ENCODE measurements at places on chromosomes 12 and 14.

GRCh38 chr14:61992139-61992538, 229.9 kb downstream of the SNAPC1 start:
- no peak for DNase-seq

DNA sequence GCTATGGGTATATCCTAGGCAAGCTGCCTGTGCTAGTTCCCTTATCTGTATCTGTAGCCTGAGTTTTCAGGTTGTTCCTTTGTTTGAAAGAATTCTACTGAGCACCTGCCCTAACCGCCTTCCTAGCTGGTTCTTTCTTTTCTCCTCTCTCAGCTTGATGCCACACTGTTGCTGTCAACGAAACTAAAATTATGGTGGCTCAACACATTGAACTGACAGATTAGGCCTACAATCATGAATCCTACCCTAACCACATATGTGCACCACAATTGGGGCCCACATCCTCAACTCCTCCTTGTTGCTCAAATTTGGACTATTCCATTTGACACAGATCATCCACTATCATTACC, 36.2 kb upstream of the RESF1 start:
- no peak for DNase-seq

GRCh38 chr14:62347562-62348011, 585.4 kb downstream of the SNAPC1 start:
- DNase-seq = no peak

DNA sequence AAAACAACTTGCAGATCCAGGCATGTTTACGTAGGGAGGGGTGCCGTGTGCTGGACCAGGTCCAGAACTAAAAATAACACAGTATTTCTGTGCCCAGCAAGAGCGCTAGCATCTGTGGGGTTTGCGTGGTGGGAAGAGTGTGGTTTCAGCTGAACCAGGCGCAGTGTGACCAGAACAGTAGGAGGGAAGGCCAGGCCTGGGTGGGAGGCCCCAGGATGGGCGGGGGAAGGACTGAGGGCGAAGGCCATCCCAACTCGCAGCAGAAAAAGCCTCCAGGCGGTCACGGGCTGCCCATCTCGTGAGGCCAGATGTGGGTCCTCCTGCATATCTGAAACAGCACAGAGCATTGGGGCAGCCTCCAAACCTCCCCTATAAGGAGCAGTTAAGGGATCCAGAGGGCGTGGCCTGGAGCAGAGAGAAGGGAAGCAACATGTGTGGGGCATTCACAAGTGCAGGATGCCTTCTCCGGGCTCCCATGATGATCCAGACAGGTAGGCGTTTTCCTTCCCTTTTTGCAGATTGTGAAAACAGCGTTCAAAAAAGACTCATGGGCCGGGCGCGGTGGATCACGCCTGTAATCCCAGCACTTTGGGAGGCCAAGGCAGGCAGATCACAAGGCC, 17.8 kb upstream of the CD9 start:
- peak; percentile 71 for DNase-seq

- no peak for DNase-seq
Measured at GRCh38 chr14:31510222-31510621, 22.4 kb upstream of the GPR33 start.

- no peak for DNase-seq
Measured at GRCh38 chr14:75648066-75648838, 12.4 kb downstream of the ERG28 start.

- no peak for DNase-seq
Measured at GRCh38 chr14:23024612-23025075, 10.1 kb downstream of the PSMB5 start.

DNA sequence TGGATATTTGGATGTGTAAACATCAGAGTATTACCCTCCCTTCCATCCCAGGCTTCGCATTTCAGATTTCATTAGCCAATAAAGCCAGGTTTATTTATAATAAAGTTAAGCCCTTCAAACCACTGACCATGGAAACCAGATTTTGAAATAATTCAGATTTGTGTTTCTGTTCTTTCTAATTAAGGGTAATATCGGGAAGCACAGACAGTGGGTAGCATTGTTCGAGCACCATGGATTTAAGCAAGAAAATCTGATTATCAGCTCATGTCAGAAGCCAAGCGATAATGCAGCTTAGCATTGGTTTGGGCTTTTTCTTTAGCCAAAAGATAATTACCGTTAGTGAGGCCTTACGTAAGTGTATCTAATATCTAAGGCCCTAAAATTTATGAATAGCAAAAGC, 116.1 kb downstream of the C12orf42 start:
- DNase-seq = no peak

DNA sequence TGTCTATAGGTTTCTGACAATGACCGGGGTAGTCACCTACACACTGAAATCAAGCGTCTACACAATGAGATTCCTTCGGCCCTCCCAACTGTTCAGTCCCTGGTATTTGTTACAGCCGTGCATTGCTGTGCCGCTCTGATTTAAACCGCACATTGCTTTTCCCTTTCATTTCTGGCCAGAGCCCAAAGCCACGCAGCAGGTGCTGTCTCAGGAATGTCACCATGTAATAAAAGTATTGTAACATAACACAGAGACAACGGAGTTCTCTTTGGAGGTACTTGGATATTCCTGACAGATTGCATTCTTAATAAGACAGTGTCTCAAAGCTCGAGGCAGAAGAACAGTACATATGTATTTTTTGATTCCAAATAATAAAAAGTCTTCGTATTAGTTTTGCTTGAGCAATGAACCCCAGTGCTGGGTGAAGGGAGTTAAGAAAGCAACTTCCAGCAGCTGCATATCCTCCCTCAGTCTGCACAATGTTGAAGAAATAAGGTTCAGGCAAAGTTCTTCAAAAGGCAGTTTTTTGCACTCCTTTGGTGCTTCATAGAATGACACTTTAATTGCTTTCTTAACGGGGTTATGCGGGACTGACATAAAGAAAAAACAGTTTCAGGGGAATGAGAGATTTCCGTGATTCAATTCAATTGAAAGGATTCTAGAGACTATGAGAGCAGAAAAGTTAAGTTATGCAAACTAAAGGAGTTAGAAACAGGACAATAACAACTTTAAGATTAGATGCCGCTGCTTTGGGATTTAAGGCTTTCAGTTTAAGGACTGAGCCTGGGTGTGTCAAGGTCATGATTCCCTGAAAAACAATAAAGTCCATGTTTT, 288.7 kb upstream of the FLRT2 start:
- no peak for DNase-seq

GRCh38 chr12:8038659-8039114, 6.2 kb downstream of the FOXJ2 start:
- DNase-seq = no peak

DNA sequence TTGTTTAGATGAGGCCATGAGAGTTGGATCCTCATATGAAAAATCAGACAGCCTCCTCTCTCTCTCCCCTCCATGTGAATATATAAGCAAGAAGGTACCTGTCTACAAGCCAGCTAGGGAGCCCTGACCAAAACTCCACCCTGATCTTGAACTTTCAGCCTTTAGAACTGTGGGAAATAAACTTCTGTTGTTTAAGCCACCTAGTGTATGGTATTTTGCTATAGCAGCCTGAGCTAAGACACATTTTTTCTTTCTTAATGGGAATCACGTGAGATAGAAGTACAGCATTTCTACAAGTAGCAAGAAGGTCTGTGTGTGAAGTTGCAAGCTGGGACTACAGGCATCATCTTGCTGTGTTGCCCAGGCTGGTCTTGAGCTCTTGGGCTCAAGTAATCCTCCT, 16.3 kb upstream of the ABHD12B start:
- no peak for DNase-seq

DNA sequence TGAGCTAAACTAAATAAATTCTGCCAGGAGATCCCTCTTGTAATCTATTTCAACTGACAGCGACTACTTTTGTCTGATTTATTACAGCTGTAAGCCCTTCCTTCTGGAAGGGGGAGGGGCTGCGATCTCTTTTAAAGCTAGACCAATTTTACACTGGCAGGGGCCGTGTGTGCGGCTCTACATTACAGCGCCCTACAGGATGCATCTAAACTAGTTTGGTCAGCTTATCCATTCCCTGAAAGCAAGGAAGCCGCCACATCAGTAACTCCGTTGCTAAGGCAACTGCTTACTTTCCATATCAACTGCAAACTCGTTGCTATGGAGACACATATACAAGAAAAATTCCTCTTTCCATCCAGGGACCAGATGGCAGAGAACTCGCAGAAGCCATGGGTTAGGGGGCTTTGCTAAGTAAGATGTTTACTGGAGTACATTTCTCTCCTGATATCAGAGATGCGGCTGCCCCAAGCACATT, 17.4 kb downstream of the FOXN3 start:
- no peak for DNase-seq

GRCh38 chr12:116002890-116003536, 274.5 kb downstream of the MED13L start:
- DNase-seq = no peak

GRCh38 chr14:23951590-23952201, 1.9 kb upstream of the DHRS4 start:
- DNase-seq = no peak

DNA sequence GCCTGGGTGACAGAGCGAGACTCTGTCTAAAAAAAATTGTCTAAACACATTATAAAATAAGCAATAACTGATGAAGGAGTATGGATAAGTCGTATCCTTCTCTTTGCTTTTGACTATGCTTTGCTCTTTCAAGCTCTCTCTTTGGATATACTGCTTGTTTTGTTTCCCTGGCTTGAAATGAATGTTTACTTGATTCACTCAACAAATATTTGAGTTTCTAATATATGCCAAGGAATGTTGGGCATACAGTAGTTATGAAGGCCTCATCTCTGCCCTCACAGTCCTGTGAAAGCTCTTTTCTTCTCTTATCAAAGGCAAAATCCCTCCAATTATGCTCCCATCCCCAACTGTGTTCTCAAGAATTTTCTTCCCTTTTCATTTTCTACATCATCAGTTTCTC, 123.5 kb downstream of the PTPRR start:
- no peak for DNase-seq

- DNase-seq = no peak
Measured at GRCh38 chr12:56633468-56634241, 3.5 kb upstream of the BAZ2A start.

- no peak for DNase-seq
Measured at GRCh38 chr12:127991485-127991884, 275.5 kb upstream of the TMEM132C start.

DNA sequence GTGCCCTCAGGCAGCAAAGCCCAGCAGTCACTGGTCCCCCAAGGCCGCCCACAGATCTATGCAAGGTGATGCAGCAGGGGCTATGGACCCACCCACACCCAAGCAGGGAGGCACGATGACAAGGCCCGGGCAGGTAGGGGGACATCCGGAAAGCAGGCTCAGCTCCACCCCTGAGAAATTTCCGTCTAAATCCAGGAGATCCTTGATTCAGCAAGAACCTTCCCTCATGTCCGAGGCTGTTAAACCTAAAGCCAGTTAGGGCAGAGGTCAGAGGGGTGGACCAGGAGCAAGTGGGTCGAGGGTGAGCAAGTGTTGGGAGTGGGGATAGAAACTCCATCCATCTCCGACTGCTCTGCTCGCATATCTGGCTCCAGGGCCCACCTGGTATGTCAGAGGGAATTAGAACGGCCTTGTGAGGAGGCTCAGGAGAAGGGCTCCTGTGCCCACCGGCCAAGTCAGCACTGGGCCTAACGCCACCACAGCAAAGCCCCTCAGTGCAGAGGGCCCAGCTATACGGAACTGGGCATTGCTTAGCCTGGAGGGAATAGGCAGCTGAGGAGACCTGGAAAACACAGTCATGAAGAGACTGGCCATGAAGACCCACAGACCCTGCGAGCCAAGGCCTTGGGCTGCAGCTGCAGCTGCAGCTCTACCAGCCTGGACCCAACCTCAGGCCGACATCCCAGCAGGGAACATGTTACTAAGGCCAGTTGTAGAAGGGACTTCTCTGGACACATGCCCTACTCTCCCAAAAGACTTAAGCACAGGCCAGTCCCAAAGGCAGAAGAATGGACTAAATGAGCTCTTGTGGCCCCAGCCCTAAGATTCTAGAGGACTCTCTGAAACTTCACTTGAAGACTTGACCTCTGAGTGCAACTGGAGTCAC, 34.3 kb downstream of the DAD1 start:
- no peak for DNase-seq

DNA sequence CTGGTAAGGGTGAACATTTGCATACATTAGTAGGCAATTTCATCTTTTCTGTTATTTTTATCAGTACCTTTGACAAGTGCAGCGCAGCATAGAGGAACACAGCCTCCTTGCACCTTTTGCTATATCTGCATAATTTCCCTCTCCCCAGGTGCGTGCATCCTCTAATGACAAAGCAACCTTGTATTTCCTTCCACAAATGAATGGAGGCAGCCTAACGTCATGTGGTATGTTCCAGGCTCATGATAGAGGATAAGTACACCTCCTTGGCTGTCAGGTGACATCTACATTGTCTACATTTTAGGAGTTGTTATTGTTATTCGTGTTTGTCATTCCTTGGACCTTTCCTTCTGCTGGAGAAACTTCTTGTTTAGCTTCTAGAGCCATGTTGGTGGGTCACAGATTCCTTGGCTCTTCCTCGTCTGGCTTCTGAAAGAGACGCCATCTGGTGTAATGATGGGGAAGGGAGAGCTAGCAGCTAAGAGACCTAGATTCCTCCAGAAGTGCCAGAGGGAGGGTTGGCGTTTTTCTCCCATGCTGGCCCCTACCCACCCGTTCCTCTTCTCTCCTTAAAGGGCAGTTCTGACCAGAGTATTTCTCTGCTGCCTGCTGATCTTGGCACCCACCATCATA, 37.0 kb downstream of the EVL start:
- DNase-seq = no peak

DNA sequence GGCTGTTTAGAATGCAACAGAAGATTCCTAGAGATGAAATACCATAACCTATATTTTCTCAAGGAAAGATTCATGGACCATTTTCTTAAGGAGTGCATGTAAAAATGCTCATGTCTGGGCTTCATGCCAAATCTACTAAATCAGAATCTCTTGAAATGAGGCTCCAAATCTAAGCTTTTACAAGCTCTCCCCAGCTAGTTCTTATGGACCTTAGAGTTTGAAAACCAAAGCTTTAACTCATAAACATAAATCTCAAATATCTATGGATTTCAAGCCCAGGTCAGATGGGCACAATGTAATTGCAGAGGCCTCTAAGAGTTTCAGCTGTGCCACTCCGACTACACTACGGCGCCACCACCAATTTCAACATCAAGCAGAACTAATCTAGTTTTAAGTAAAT, 117.3 kb upstream of the CAND1 start:
- DNase-seq = no peak

DNA sequence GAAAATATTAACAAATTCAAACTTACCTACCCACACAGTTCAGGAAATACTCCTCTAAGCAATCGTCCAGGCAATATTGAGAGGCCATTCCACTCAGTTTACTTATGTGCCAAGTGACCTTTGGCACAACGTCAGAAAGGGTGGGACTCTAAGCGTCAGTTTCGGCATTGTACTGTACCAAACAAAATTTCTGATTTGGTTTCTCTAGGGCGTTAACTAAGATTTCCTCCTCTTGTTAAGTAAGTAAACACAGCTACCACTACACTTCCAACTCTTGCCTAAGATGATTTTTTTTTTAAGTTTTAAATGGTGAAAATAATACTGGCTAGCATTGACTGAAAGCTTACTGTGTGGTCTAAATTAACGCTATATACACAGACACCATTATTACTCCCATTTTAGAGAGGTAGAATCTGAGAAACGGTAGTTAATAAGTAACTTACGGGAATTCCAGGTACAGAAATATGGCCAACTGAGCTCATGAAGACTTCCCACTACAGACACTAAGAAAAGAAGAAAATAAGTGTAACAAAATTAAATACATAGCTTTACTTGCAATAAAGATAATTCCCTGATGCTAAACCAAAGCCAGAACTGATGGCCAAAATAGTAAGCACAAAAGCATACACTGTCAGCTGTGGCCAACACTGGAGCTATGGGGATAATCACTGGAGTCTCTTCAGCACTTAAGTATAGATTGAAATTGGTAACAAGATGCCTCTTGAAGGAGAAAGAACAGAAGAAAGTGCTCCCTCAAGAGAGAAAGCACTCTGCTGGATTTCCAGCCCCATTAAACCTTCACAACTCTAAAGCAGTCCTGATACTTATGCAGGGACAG, 76.1 kb downstream of the EPS8 start:
- DNase-seq = no peak
